ENCODE measurements at places on chromosomes 2 and 18.

GRCh38 chr2:232885264-232885961 lies 15.3 kb downstream of the SNORC start:
- no peak overlapping the region for H3K4me3 ChIP-seq
- peaks cover 10% of the 10 kb centered on the region for H3K4me1 ChIP-seq
- H3K27me3 ChIP-seq: peaks cover 5% of the 10 kb centered on the region
- DNase-seq: no peak

DNA sequence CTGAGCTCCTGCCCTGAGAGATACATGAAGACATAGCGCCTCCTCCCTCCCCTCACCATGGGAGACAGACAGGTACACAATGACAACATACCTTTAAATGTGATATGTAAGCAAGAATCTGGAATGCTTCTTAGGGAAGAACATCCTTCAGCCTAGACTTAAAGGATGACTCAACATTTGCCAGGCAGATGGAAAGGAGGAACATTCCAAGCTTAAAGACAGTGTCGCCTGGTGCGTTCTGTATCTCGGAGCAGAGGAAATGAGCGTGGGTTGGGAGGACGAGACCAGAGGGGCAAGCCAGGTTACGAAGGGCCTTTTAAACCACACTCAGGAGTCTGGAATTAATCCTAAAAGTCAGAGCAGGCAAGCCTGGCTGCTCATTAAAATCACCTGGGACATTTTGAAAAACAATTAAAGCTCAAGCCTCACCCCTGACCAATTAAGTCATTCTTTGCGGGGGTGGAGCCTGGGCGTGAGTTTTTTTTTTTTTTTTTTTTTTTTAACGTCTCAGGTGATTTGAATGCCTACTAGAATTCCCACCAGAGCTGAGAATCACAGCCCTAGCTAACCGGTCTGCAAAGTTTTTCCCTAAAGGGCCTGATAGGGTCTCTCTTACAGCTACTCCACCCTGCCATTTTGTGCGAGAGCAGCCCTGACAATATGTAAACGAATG lies 131.2 kb upstream of the SEC11C start:
- peak; percentile 87 for DNase-seq
- H3K36me3 ChIP-seq: no peaks in the 10 kb centered on the region
- H3K27me3 ChIP-seq: no peaks in the 10 kb centered on the region
- H3K4me3 ChIP-seq: no peak overlapping the region
- peak overlapping the region; percentile 22 for H3K27ac ChIP-seq

DNA sequence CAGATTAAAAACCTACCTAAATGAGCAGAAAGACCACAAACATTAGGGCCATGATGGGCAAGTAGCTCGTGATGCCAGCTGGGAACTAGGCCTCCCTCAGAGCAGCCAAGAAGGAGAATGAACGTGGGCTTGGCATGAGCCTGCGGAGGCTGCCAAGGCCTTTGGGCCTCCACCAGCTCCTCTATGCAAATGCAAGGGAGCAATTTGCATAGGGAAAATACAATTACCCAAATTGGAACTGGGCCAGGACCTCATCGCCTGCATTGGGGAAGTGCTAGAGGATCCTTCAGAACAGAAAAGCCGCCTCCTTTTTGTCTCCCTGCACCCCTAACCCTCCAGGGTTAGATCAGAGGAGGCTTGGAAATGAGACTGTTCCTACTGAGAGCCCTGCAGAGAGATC lies 326.4 kb downstream of the SMAD2 start:
- DNase-seq: no peak
- H3K4me3 ChIP-seq: no peak overlapping the region
- no peaks in the 10 kb centered on the region for H3K4me1 ChIP-seq
- H3K27ac ChIP-seq: no peak overlapping the region
- H3K27me3 ChIP-seq: no peaks in the 10 kb centered on the region

DNA sequence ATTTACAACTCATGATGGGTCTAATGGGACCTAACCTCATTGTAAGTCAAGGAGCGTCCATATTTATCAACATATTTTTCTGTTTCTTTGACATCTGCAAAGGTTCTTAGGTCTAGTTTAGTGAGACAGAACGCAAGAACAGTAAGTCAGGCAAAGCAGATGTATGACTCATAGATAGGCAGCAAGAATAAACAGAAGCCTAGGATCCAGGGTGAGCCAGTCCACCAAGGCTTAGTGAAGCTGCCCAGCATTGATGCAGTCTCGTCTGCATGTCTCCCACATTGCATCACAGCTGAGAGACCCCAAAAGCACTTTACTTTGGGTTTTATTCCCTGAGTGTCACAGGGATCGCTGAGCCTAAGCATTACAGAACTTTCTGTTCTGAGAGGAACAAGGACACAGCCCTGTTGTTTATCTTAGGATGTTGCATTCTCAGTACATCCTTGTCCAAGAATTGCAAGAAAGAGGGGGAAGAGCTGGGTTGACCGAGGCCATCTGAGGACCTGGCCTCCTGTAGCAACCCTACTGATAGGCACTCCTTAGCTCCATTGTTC lies 29.6 kb upstream of the TMEM177 start:
- no peak overlapping the region for H3K27ac ChIP-seq
- H3K4me3 ChIP-seq: no peak overlapping the region
- DNase-seq: peak; percentile 45
- H3K4me1 ChIP-seq: peaks cover 2% of the 10 kb centered on the region

- no peak overlapping the region for H3K27ac ChIP-seq
- no peaks in the 10 kb centered on the region for H3K4me1 ChIP-seq
- no peak for DNase-seq
- H3K27me3 ChIP-seq: no peaks in the 10 kb centered on the region
Measured at GRCh38 chr2:50125246-50125645, 906.7 kb downstream of the NRXN1 start.

DNA sequence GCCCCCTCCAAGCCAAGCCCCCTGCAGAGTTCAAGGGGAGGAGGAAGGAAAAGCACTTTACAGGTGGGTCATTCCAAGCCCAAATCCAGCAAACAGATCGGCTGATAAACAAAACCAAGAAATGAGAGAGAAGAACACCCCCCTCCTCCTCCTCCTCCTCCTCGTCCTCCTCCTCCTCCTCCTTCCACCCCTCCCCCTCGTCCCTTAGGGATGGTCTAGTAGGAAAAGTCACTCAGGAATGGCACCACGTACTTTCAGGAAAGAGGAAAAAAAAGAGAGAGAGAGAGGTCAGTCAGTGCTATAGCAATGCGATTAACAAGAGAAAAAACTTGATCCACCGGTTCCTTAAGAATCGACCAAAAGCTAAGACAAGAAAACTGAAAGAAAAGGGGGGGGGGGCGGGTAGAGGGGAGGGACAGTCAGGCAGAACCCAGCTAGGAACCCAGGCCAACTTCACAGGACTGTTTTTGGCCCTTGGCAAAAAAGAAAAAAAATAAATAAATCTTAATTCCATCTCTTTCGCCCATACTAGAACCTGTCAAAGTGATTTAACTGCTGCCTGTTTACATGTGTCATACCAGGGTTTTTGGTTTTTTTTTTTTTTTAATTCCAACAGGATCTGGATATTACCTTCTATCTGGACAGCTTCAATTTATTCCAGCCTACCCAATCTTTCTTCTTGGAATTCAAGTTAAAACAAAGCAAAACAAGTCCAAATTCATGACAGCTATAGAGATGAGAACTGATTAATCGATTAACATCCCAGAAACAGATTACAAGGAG lies 906 bp downstream of the IKZF2 start:
- peak; percentile 26 for DNase-seq
- no peaks in the 10 kb centered on the region for H3K27me3 ChIP-seq
- peak overlapping the region; percentile 89 for H3K4me3 ChIP-seq
- no peak overlapping the region for H3K27ac ChIP-seq
- no peaks in the 10 kb centered on the region for H3K36me3 ChIP-seq

DNA sequence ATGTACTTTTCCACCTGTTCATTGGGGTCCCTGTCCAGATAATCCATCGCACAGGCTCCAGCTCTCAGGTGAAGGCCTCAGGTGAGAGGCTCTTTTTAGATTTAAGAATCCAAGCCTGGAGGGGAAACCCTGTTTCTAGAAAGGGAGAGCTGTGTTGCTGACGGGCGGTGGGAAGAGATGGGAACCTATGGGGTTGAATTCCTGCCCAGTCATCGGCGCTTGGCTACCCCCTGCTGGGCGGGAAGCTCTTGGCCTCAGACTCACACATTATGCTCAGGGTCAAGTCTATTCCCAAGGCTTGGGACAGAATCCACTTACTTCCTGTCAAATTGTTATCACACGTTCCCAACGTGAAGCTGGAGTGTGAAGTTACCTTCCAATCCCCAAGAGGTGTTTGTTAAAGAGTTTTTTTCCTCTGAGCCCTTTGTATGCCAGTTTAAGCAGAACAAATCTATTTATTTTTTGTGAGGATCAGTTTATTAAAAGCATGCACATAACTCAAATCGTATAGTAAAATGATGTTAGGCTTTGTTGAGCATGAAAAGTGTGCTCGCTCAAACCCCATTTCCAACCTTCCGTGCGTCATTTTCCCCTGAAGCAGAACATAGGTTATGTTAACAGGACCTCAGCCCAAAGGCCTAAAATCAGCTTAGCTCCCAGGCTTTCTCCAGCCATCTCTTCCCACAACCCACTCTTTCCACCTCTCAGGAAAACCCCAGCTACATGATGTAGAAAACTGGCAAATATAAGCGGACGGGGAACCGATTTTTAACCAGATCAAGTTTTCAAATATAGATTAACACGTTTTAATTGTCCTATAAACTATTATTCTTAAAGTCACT lies 181.7 kb upstream of the ETAA1 start:
- no peak overlapping the region for H3K4me3 ChIP-seq
- H3K27me3 ChIP-seq: no peaks in the 10 kb centered on the region
- no peak overlapping the region for H3K27ac ChIP-seq
- no peaks in the 10 kb centered on the region for H3K36me3 ChIP-seq
- H3K4me1 ChIP-seq: peaks cover 5% of the 10 kb centered on the region

- peak; percentile 53 for DNase-seq
- H3K27me3 ChIP-seq: no peaks in the 10 kb centered on the region
- no peak overlapping the region for H3K4me3 ChIP-seq
Measured at GRCh38 chr2:68225119-68225632, 27.2 kb downstream of the PPP3R1 start.

- H3K4me3 ChIP-seq: no peak overlapping the region
- H3K27me3 ChIP-seq: no peaks in the 10 kb centered on the region
- H3K27ac ChIP-seq: peak overlapping the region; percentile 67
- no peaks in the 10 kb centered on the region for H3K36me3 ChIP-seq
Measured at GRCh38 chr18:3625742-3626091, 175.7 kb downstream of the TGIF1 start.

- no peaks in the 10 kb centered on the region for H3K27me3 ChIP-seq
- peak; percentile 15 for DNase-seq
- no peaks in the 10 kb centered on the region for H3K36me3 ChIP-seq
Measured at GRCh38 chr2:21820271-21820670, 696.5 kb downstream of the TDRD15 start.
